ENCODE measurements at places on chromosomes 11 and 22. TPM values are rescaled to one million over a fixed set of nuclear protein-coding genes. Genes with fewer than 3 reads are reported as not detected.

- DNase-seq, result no peak
Observed at GRCh38 chr11:128915149-128915521, 24.0 kb downstream of the KCNJ5 start.

GRCh38 chr11:121445071-121445768 lies 6.9 kb upstream of the SORL1 start:
- DNase-seq, result no peak

DNA sequence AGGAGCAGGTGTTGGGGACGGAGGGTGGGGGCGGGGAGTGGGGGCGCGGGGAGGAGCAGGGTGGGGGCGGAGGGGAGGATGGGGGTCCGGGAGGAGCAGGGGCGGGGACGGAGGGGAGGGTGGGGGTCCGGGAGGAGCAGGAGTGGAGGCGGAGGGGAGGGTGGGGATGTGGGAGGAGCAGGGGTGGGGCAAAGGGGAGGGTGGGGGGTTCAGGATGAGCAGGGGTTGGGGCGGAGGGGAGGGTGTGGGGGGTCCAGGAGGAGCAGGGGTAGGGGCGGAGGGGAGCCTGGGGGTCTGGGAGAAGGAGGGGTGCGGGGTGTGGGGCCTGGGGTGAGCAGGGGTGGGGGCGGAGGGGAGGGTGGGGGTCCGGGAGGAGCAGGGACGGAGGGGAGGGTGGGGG lies 17.1 kb downstream of the CRELD2 start:
- DNase-seq, result no peak

CHRNA10 gene
- not detected for total RNA-seq

GRCh38 chr11:15288863-15289262 lies 174.1 kb downstream of the INSC start:
- no peak for DNase-seq

GRCh38 chr11:65654375-65655349 lies 8.1 kb downstream of the RELA start:
- no peak for DNase-seq

Measured in suprapubic skin (tissue), 4 donors.